ENCODE measurements at places on chromosomes 3 and 15.

DNA sequence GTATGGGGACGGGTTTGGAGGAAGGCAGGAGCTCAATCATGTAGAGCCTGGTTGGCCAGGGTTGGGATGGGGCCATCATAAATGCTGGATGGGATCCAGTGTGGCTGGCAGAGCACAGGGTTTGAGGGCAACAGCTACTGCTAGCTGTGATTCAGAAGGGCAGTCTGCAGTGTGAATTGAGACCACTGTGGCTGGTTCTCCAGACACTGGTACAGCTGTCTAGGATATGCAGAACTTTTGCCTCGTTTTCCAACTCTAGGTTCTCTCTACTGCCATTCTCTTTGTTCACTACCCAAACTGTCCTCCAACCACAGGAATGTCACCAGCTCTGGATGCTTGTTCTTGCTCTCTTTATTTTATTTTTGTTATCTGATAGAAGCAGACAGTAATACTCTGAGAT, 543.6 kb downstream of the AGBL1 start:
- DNase-seq: no peak

GRCh38 chr3:169128579-169128978, 534.9 kb downstream of the MECOM start:
- DNase-seq: no peak

DNA sequence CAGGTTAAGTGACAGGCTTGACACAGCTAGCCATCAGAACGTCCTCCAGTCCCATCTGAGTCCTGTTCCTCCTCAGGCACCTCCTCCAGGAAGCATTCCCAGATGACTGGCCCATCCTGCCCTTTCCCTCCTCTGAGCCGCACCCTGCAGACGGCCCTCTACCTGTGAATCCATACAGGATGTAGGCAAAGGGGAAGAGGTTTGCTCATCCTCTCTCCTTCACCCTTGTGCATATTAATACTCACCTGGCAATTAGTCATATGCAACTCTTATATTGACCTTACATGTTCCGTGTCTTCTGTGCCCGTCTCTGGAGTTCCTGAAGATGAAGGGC, 61.9 kb downstream of the SMAD3 start:
- no peak for DNase-seq

GRCh38 chr3:64856106-64856505, 168.3 kb upstream of the ADAMTS9 start:
- DNase-seq: no peak

- no peak for DNase-seq
Measured at GRCh38 chr15:33768670-33769190, 199.6 kb upstream of the CHRM5 start.

DNA sequence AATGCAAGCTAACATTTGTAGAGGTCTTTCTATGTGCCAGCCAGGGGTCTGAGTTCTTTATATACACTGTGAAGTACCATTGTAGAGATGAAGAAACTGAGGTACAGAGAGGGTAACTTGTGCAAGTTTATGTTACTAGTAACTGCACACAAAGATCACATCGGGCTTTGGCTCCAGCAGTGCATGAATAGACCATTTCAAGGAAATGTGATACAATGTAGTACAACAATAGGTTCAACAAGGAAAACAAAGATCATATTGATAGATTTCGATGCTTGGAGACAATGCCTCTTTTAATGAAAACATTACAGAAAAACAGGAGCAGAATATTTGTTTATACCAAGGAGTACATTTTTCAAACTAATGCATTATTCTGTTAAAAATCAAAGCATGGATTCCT, 115.3 kb downstream of the POLR2M start:
- no peak for DNase-seq

- no peak for DNase-seq
Measured at GRCh38 chr15:34334672-34335071, 2.9 kb downstream of the SLC12A6 start.

- DNase-seq: no peak
Measured at GRCh38 chr3:53491276-53491675, 3.1 kb upstream of the CACNA1D start.

GRCh38 chr3:14505001-14505802, 34.9 kb downstream of the GRIP2 start:
- DNase-seq: no peak

- DNase-seq: no peak
Measured at GRCh38 chr3:8538223-8538622, 36.6 kb downstream of the LMCD1 start.

GRCh38 chr15:43762824-43763223, 13.9 kb downstream of the ELL3 start:
- no peak for DNase-seq

GRCh38 chr3:14614189-14614588, 37.4 kb upstream of the CCDC174 start:
- no peak for DNase-seq

GRCh38 chr3:143445118-143445517, 325.5 kb downstream of the CHST2 start:
- DNase-seq: no peak

- DNase-seq: no peak
Measured at GRCh38 chr15:33724321-33725036, 243.8 kb upstream of the CHRM5 start.

GRCh38 chr3:112974178-112974517, 755 bp downstream of the CD200R1 start:
- no peak for DNase-seq

DNA sequence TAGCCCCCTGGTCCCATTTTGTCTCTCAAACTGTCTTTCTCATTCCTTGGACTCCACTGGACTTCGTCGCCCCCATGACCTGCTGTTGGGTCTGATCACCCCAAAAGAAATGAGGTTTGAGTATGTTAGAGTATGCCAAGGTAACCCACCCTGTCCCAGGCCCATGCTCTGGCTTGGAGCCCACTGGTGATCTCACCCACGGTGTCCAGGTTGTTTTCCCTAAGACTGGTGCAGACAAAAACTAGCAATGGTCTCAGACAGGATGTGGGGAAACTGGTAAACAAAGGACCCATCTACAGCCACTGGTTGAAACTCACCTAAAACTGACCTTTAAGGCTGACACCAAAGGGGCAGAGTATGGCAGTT, 38.9 kb downstream of the EFCAB12 start:
- DNase-seq: no peak

- DNase-seq: no peak
Measured at GRCh38 chr3:10766049-10766705, 49.9 kb upstream of the SLC6A11 start.

- DNase-seq: no peak
Measured at GRCh38 chr15:71811036-71811736, 832 bp downstream of the NR2E3 start.

DNA sequence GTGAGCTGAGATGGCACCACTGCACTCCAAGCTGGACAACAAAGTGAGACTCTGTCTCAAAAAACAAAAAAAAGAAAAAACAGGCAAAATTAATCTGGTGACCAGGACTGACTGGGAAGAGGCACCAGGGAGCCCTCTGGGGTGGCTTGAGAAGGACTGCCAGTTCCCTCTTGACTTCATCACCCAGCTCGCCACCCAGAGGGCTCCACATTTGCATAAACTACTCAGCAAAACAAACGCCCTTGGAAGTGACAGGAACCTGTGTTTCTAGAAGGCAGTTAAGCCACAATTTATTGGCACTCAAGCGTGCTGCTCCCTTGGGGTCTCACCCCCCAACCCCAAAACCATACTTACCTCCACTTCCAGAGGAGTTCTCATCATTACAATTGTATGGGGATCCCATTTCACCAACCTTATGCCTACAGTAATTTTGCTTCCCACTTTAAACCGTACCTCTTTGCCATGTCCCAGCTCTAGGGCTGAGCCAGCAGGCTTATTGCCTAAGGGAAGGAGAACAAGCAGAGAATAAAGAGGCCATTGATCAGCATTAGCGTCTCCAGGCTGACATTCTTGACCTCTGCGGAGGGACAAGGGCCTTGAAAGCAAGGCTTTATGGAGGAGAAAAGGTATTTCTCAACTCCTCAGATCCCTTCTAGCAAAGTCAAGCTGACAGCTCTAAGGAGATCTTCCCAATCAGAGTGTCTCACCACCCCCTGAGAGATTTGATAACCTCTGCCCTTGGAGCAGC, 357.4 kb downstream of the SHQ1 start:
- no peak for DNase-seq

All from SK-N-MC (cell line).